ENCODE measurements at places on chromosomes 1 and 21. TPM values are rescaled to one million over a fixed set of nuclear protein-coding genes. Genes with fewer than 3 reads are reported as not detected.

USP48 gene
- total RNA-seq = 34.3 TPM

NUF2 gene
- 59.9 TPM for total RNA-seq

DNA sequence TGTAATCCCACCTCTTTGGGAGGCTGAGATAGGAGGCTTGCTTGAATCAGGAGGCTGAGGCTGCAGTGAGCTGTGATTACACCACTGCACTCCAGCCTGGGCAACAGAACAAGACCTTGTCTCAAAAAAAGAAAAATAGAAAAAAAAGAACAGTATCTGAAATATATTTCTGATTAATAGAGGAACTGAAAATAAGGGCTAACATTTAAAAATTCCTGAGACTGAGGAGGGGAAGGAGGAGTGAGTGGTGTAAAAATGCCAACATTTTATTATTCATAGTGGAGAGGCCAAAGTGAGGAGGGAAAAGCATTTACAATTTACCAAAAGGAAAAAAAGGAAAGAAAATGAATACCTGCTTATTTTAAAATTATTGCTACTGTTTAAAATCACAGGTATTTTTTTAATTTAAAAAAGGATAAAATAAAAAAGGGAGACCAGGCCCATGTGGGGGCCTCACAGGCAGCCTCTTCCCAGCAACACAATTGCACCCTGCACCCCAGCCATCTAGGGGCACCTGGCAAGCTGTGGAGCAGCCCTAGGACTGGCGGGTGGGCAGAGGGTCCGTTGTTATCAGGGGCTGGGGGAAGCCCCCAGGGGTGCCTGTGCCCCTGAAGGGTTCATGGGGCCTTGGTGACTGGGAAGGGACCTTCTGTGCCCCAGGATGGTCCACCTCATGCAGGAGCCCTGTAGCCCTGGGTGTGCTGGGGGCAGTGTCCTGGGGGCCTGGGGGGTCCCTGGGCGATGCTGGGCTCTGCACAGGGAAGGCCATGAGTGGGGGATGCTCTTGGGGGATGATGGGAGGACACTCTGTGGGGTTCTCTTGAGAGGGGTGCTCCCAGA lies 34.8 kb upstream of the ADARB1 start:
- no peak for DNase-seq

DNA sequence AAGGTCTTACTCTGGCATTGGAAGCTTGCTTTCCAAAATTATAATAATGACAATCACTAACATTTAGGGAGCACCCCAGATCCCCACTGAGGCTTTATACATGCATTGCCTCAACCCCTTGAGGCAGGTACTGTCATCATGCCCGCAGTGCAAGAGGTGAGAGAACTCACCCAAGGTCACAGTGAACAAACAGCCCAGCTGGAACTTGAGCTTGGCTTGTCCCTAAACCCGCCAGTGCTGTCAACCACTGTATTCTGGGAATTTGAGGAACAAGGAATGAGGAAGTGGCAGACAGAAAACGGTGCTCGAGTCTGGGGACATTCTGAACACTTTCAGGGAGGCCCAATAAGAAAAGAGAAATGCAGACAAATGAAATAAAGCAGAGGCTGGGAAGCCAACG lies 34.6 kb upstream of the TLR5 start:
- no peak for DNase-seq

DNA sequence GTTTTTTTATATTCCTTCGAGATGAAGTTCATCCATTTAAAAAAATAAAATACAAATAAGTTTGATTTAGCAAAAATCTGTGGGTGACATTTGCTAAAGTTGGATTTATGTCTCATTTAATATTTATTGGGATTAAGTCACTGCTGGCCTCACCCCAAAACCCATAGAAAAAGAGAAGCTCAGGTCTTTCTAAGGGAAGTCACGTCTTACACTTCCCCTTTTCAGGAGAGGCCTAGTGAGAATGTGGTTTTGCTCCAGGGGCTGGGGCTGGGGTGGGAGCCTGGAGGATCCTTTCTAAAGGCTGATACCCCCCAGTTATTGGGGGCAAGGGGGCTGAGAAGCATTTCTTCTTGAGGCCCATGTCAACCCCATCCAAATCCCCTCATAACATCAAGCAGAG lies 300.3 kb downstream of the DSCAM start:
- no peak for DNase-seq

SLC35A3 gene
- total RNA-seq = 31.2 TPM

OTUD3 gene
- total RNA-seq = 10.1 TPM

DNA sequence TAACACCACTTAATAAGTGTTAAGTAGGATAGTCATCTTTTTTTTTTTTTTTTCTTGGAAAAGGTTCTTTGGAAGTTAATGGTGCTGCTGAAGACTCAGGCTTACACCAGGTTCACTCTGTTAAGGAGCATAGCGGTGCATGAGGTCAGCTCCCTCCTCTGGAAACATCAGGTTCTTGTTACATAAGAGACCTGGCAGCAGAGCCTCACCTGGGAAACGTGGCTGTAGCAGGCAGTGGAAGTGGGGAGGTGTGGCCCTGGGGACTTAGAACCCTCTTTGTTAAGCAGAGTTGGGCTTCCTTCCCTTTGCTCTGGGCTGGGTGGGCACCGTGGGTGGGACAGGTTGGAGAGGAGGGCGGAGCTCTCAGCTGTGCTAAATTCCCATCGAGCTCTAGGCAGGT lies 104.1 kb downstream of the CNIH3 start:
- DNase-seq = no peak
